ENCODE measurements at places on chromosomes 13 and 19.
A peak's percentile ranks its signal among the peaks of the same experiment; 100 is the strongest.

DNA sequence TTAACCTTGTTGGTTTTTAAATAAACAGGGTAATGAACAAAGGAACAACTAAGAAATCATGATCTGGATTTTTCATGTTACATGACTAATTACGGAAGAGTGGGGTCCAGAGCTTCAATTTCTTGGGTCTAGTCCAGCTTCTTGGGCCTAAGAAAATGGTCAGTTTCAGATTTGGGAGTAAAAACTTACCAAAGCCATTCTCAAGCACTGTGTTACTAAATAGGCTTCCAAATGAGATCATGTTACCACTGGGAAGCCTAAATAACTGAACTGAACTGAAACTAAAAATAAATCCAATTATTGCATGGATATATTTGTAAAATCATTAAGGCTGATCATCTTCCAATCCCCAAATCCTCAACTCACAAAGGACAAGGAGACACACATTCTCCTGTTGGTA, 13.9 kb downstream of the TBC1D4 start:
- no peak for DNase-seq

- DNase-seq, result no peak
Measured at GRCh38 chr19:28402701-28403290, 810.2 kb downstream of the UQCRFS1 start.

DNA sequence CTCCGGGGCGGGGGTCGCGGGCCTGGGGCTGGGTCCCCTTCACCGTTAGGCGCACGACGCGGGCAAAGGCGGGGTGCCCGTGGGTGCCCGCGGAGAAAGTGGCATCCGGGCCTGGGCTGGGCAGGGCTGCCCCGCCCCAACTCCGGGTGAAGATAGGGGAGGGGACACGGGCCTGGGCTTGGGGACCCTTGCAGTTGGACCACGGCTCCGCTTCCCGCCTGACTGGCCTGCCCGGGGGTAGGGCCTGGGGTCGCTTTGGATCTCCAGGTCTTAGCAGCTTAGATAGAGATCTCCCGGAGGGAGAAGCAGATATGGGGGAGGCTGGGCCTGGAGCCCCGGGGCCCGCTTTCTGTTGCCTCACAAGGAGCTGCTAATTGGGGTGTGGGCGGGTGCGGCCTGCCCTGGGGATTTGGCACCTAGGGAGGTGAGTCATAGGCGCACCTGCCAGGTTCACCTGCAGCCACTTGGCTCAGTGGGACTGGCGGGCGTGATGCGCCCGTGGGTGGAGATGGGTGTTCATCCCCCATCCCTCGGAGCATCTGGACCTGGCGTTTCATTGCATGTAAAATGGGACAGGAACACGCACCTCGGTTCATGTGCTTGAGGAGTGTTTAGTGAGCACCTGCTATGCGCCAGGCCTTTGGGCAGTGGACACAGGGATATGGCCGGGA, 585 bp downstream of the MAP1S start:
- DNase-seq, result no peak

- no peak for DNase-seq
Measured at GRCh38 chr13:42524487-42525034, 49.4 kb upstream of the TNFSF11 start.

DNA sequence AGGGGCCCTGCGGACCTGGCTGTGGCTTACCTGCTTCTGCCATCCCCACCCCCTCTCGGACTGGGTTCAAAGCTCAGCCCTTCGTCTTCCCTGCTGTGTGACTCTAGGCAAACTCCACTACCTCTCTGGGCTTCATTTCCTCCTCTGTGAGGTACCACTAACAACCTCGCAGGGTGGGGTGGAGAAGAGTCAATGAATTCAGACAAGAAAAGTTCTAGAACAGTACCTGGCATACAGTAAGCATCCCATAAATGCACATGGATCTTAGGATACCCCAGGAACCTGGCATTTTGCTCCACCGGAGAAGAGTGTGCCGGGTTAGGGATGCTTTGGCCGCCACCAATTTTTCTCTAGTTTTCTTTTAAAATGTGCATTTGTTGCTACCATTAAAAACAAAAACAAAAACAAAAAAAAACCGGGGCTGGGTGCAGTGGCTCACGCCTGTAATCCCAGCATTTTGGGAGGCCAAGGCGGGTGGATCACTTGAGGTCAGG, 3.4 kb downstream of the TLE5 start:
- no peak for DNase-seq

DNA sequence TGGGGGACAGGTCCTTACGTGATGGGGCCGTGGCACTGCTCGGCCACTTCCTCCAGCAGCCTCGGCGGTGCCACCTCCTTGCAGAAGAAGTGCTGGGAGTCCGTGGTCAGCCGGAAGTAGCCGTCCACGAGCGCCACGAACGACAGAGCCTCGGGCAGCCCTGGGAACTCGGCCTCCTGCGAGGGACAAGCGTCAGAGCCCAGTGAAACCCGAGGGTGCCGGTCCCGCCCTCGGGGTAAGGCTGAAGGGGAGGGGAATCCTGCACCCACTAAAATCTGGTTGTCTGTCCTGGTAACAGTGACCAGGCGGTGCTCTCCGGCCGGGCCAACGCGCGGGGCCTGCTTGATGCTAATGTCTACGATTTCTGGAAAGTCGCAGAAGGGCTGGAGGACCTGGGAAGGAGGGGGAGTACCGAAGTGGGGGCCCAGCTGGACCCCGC, 6.4 kb downstream of the JAK3 start:
- DNase-seq, result no peak

DNA sequence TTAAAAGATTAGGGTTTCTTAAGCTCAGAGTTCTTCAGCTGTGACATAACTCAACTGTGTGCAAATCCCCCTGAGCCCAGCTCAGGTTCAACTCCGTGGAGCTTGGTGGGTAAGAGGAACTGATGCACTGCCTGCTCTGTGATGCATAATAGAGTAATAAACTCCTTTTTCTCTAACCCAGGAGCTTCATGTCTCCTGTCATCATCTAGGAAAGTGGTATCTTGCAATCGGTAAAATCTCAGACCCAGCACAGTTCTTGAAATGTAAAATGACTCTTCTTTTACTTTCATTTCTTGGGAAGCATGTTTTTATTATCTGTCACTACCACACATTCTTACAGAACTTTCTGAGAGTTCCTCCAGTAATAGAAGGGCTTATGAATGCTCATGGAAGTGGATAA, 123.8 kb upstream of the PCDH9 start:
- no peak for DNase-seq

DNA sequence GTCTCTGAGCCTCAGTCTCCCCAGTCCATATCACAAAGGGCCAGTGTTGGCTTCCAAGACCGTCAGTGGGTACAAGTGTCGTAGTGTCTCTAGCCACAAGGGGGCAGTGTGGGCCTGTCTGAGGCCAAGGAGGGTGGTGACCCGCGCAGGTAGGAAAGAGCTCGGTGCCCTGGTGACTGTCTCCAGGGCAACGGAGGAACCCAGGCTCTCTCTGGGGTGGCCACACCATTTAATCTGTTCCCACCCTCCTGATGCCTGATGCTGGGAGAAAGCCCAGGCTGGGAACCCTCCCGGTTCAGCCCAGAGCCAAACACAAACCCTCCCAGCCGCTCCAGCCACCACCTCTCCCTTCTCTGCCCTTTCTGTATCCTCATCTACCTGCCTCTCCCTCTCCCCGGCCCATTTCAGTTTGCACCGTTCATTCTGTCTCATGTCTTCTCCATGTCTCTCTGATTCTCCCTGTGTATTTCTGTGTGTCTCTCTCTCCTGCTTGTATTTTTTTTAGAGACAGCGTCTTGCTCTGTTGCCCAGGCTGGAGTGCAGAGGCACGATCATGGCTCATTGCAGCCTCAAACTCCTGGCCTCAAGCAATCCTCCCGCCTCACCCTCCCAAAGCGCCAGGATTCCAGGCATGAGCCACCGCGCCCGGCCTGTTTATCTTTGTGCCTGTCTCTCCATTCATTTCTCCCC, 17.5 kb upstream of the MEIS3 start:
- no peak for DNase-seq

DNA sequence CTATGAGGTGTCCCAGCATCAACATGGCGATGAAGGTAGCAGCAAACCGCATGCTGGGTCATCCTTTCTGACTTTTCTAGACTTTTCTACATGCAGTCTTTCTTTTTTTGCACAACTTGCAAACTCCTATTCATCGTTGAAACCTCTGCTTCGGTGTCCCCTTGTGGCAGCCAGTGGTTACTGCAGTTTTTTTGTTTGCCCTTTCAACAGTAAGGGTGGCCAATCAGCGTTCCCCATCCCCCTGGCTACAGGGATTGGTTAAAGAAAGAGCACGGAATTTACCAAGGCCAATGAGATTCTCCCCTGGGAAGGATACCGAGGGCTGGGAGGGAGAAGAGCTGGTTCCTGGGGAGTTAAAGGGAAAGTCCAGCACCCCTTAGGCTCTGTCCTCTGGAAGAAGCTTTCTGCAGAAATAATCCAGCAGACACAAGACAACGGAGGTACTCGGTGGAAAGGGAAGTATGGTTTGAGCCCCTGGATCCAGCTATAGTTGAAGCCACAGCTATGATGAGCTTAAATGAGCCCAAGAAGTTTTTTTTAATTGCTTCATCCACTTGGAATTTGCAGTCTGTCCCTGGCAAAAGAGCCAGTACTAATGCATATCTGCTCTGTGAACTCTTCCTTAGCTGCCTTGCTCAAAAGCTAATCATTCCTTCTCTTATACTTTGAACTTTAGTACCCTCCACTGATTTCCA, 5.6 kb upstream of the LSM4 start:
- DNase-seq, result peak; percentile 96

DNA sequence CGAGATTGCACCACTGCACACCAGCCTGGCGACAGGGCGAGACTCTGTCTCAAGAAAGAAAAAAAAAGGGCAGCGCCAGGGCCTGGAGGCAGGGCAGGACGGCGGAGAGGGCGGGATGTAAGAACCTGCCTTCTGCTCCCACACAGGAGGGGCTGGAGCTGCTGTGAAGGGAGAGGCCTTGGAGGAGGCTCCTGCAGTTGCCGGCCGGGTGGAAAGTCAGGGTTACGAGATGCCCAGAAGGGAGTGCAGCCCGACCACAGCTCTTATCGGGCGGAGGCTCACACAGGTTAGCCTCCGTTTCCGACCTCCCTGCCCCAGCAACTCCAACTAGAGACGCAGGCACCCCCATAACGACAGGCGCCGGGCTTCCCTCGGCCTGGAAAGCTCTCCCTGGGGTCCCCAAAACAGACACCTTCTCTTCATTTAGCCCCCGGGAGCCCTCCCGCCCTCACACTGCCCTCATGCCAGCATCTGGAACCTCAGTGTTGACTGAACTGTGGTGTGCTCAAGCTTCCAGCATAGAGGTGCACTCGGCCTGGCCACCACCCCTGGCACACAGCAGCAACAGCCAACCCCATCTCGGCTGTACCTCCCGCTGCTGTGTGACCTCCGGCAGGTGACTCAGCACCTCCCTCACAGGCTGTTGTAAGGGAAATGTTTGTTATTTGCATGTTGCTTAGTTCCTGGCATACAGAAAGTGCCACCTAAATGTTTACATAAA, 1.4 kb downstream of the PLPP2 start:
- no peak for DNase-seq

GRCh38 chr13:53782488-53782961, 753.9 kb downstream of the OLFM4 start:
- peak; percentile 81 for DNase-seq

DNA sequence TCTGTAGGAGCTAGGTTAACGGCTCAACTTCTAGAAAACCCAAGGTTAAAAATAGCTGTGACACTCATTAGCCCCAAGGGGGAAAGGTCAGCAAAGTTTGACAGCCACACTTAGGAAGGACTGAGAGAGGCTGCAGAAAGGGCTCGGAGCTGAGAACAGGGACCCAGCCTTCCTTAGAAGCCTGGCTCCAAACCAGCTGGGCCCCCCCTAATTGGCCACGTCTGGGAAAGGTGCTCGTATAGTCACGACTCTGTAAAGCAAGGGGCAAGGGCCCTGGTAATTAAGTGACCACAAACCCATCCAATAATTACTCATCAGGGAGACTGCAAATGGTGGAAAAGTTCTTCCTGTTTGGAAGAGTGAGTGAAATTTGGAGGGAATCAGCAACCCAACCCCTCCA, 90.5 kb downstream of the RNASEH2B start:
- no peak for DNase-seq

- no peak for DNase-seq
Measured at GRCh38 chr13:33275916-33276315, 9.6 kb downstream of the STARD13 start.

DNA sequence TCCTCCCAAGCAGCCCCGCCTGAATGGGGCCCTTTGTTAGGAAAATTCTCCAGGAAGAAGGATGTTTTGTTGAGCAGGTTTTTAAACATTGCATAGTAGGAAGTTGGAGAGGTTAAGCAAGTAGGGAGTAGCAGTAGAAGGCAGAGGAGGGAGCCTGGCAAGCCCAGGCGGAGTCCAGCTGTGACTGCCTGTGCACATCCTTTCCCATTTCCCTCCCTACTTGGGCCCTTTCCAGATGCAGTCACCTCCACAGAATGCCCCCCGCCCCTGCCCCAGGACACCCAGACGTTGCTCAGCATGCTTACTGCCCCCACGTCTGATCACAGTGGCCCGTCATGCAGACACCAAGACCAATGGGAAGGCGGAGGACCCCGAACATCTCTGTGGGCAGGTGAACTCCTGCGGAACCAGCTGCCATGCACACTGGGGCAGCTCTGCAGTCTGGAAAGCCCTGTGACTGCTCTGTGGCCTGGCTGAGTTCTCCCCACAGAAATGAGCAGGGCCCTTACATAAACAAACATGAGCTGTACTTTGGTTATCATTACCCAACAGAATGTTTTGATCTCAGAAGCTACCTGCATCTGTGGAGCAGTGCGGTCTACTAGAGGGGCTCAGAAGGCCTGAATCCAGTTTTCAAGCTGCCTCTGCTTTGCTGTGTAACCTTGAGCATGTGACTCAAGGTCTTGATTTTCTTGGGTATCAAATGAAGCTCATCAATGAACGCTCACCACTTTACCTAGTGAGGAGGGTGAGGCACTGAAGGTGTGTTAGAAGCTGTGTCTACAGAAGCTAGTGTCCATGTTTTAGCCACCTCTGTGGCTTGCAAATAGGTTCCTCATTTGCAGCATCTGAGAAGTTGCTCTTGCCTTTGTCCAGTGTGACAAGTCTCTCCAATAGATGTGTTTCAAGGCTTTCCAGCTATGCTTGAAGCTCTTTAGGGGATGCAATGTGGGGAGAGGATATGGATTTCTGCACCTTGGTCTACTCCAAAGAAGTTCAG, 84.2 kb downstream of the TNFRSF19 start:
- DNase-seq, result no peak

DNA sequence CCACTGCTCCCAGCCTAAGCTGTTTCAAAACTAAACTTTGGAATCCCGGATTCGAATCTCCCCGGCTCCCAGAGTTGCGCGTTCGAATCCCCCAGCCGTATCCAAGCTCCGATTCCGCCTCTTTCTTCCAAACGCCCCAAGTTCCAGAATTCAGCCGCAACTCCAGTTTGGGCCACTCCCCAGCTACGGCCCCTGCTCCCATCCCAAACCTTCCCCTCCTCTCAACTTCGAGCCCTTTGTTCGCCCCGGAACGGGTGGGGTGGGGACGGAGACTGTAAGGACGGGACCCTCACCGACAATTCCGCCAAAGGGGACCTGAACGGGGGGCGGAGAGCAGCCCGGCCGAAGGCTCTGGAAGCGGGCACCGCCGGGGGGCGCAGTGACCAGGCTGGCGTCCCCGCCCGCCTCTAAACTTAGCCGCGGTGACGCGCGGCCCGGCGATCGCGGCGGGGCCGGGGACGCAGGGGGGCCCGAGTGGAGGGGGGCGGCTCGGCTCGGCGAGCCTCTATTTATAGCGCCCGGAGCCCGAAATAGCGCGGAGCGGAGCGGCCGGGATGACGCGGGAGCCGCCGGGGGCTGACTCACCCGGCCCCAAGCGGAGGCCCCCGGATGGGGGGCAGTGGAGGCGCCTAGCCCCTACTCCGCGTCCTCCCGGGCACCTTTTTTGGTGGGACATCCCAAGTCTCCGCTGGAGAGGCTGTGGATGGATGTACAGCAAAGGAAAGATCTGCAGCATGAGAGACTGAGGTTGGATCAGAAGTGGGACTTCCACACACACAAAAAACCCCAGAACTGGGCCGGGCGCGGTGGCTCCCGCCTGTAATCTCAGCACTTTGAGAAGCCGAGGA, 4.9 kb upstream of the ERCC1 start:
- no peak for DNase-seq
